ENCODE measurements at places on chromosomes 4 and X. TPM values are rescaled to one million over a fixed set of nuclear protein-coding genes. Genes with fewer than 3 reads are reported as not detected.

- no peaks in the 10 kb centered on the region for H3K27me3 ChIP-seq
- no peak overlapping the region for H3K4me3 ChIP-seq
- DNase-seq, result no peak
Measured at GRCh38 chrX:97547877-97548578, 664.3 kb downstream of the RPA4 start.

DNA sequence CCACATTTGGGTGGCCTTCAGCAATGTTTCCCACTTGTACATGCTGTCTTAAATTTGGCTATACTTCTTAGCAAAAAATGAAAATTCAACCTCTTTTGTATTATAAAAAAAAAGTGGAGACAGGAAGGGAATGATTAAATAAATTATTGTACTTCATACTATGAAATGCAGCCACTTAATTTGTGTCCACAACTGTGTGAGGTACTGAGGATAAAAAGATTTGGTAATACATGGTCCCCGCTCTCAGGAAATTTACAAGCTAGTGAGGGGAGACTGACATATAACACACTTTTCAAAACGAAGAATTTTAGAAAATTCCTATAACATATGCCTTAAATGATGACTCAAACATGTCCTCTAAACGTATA lies 105.0 kb downstream of the HNRNPD start:
- no peaks in the 10 kb centered on the region for H3K36me3 ChIP-seq
- no peak overlapping the region for H3K27ac ChIP-seq
- peaks cover 38% of the 10 kb centered on the region for H3K4me1 ChIP-seq
- DNase-seq, result no peak

- H3K27me3 ChIP-seq, result no peaks in the 10 kb centered on the region
- DNase-seq, result no peak
- H3K4me1 ChIP-seq, result no peaks in the 10 kb centered on the region
- H3K27ac ChIP-seq, result no peak overlapping the region
- H3K36me3 ChIP-seq, result no peaks in the 10 kb centered on the region
- no peak overlapping the region for H3K4me3 ChIP-seq
Measured at GRCh38 chr4:127249767-127250108, 383.0 kb upstream of the INTU start.

DNA sequence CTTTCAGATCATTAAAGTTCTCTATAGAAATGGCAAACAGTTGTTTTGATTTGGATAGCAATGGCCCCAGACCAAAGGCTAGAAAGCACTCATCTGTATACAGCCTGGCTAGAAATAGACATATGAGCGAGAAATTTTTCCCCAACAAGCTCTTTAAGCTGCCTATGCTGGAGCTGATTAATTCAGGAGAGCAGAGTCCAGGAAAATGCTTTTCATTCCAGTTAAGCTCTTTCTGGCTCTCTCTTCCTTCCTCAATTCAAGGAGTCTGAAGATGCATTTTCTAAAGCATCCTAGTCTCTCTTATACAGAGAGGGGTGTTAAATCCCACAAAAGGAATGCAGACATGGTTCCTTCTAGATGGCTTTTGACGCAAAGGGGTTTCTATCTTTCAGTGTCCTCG lies 141.7 kb upstream of the RAI2 start:
- H3K27me3 ChIP-seq, result no peaks in the 10 kb centered on the region
- no peaks in the 10 kb centered on the region for H3K36me3 ChIP-seq
- no peaks in the 10 kb centered on the region for H3K4me1 ChIP-seq
- H3K4me3 ChIP-seq, result no peak overlapping the region
- H3K27ac ChIP-seq, result no peak overlapping the region
- DNase-seq, result no peak

- H3K27ac ChIP-seq, result no peak overlapping the region
- H3K36me3 ChIP-seq, result no peaks in the 10 kb centered on the region
- DNase-seq, result no peak
- no peak overlapping the region for H3K4me3 ChIP-seq
- no peaks in the 10 kb centered on the region for H3K4me1 ChIP-seq
- no peaks in the 10 kb centered on the region for H3K27me3 ChIP-seq
Measured at GRCh38 chr4:142741995-142742394, 104.1 kb downstream of the INPP4B start.

DNA sequence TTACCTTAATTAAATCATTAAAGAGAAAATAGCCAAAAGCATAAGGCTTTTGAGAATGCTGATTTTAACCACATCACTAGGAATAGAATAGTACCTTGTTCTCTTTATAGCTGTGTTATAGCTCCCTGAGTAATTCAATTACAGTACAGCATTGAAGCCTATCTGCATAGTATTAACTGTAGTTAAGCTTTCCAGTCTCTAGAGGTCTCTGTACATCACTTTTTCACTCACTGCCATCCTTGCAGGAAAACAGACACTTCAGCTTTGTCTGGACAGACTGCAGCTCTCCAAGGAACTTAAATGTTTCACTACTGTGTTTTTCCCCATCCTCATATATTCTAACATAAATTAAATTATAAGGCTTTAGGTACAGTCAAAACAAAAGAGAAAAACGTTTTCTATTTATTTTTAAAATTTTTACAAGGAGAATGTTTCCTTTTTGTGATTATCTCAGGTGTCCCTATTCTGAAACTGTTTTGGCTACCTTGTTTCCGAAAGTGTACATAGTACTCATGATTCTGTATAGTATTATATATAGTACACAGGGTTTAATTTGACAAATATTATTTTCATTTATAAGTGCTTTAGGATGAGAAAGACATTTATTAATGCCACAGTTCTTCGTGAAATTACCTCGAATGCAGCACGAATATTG lies 407.9 kb downstream of the PCDH18 start:
- H3K4me1 ChIP-seq, result no peaks in the 10 kb centered on the region
- no peak overlapping the region for H3K27ac ChIP-seq
- H3K36me3 ChIP-seq, result no peaks in the 10 kb centered on the region
- no peaks in the 10 kb centered on the region for H3K27me3 ChIP-seq

DNA sequence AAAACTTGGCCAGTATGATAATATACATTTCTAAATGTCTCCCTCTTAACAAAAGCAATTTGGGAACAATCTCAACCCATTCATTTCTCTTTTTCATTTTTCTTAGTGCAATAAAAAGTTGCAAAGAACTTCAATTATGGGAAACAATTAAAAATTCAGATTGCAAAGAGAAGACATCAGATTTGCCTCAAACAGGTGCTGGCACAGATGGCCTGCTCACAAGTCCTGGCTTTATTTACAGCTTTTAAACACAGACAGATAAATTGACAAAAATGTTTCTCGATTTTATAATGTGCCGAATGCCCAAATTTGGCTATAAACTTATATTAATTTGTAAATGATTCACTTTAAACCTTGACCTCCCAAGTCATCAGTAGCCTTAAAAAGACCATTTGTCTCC lies 28.7 kb downstream of the SLC4A4 start:
- H3K4me3 ChIP-seq, result no peak overlapping the region
- H3K27ac ChIP-seq, result no peak overlapping the region
- no peaks in the 10 kb centered on the region for H3K4me1 ChIP-seq

The SMARCA1 gene
- total RNA-seq, result 1.1 TPM

The RNF175 gene
- total RNA-seq, result not detected

The GAGE12H gene
- not detected for total RNA-seq

Data from activated B cell treated with CpG ODN at 0.5 μM for 24 hours (primary cell).